ENCODE measurements at places on chromosomes 3 and 15. TPM values are rescaled to one million over a fixed set of nuclear protein-coding genes. Genes with fewer than 3 reads are reported as not detected.

Gene ERICH6
- 0.58 TPM for polyA plus RNA-seq

Gene ACAN
- polyA plus RNA-seq, result 0.83 TPM

Gene LRTM1
- not detected for polyA plus RNA-seq

Gene LCTL
- polyA plus RNA-seq, result 0.56 TPM

Gene TRANK1
- 26.4 TPM for polyA plus RNA-seq

Gene NRROS
- polyA plus RNA-seq, result 6.6 TPM

Gene HCLS1
- 5.9 TPM for polyA plus RNA-seq

Gene TLE3
- 57.0 TPM for polyA plus RNA-seq

Gene SH2D7
- polyA plus RNA-seq, result 0.58 TPM

Gene DUOXA2
- 0.25 TPM for polyA plus RNA-seq

Gene TF
- polyA plus RNA-seq, result 5.9 TPM

Gene FRMD5
- polyA plus RNA-seq, result 2.2 TPM

Gene RAB6B
- polyA plus RNA-seq, result 6.0 TPM

Gene PLA2G4F
- polyA plus RNA-seq, result 3.1 TPM

Gene SLC27A2
- polyA plus RNA-seq, result 3.8 TPM

Gene INAFM2
- 24.0 TPM for polyA plus RNA-seq

Gene LARP6
- polyA plus RNA-seq, result 12.4 TPM

Gene SSUH2
- polyA plus RNA-seq, result 1.5 TPM

Gene ZIC1
- polyA plus RNA-seq, result not detected
